ENCODE measurements at places on chromosomes 1 and 21.

GRCh38 chr1:147771226-147772125, 11.1 kb upstream of the GJA5 start:
- no peak for DNase-seq

DNA sequence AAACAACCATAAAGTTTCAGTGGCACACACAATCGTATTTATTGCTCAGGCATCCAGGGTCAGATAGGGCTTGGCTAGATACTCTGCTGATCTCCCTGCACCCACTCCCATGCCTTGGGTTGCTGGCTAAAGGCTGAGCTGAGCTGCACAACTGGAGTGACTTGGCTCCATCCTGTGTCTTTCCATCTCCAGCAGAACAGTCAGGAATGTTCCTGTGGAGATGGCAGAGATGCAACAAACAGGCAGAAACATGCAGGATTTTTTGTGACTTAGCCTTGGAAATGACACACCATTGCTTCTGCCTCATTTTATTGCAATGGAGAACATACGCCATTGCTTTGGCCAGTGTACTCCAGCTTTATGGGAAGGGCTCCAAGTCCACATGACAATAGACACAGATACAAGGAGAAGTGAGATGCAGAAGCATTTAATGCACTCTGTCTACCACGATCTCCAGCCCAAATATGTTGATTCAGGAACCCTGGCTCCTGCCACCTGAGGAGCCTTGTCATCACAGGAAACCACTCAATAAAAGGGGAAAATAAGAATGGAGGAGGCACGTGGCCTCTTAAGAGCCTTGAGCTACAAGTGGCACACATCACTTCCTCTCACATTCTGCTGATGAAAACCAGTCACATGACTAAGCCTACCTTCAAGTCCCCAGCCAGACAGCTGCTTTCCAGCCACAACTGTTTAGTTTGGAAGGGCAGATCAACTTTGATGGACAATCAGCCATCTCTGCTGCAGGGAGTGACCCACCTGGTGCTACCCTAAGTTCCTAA, 10.1 kb upstream of the GUCA2B start:
- no peak for DNase-seq

GRCh38 chr1:175078629-175079028, 11.0 kb downstream of the TNN start:
- no peak for DNase-seq

GRCh38 chr1:28114844-28115243, 26.4 kb upstream of the EYA3 start:
- DNase-seq = no peak

DNA sequence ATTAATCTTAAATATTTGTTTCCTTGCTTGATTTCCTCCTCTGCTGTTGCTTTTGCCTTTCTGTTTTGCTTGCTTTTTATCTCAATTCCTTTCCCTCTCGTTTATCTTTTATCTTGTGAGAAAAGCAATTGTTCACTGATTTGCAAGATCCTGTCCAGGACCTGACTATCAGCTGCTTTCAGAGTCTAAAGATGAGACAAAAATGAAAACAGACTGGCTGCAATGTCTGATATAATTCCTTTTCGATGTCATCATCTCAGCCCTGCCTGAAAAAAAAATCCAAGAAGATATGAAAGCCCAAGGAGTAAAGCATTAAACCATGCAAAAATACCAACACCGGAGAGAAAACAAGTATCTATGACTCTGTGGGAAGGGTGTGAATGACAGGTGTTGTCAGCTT, 225.5 kb downstream of the PATJ start:
- peak; percentile 17 for DNase-seq
